ENCODE measurements at places on chromosomes 7 and 10. TPM values are rescaled to one million over a fixed set of nuclear protein-coding genes. Genes with fewer than 3 reads are reported as not detected.

The BCCIP gene
- polyA plus RNA-seq: 80.2 TPM

The NEUROG3 gene
- not detected for polyA plus RNA-seq

The PRLHR gene
- not detected for polyA plus RNA-seq

The PNLIPRP3 gene
- not detected for polyA plus RNA-seq

The PNLIPRP1 gene
- polyA plus RNA-seq: not detected

The KNDC1 gene
- polyA plus RNA-seq: 10.8 TPM

The DNAJB9 gene
- polyA plus RNA-seq: 81.2 TPM

The BHLHA15 gene
- polyA plus RNA-seq: 0.44 TPM

The MINDY4 gene
- polyA plus RNA-seq: 4.1 TPM

The MRLN gene
- polyA plus RNA-seq: not detected

The HSPA12A gene
- 7.2 TPM for polyA plus RNA-seq

The GIMAP1 gene
- polyA plus RNA-seq: not detected

The GNAI1 gene
- 31.8 TPM for polyA plus RNA-seq

The NAT16 gene
- not detected for polyA plus RNA-seq

The GRID2IP gene
- 0.11 TPM for polyA plus RNA-seq

The BEND7 gene
- 10.8 TPM for polyA plus RNA-seq

The LIPK gene
- polyA plus RNA-seq: not detected

The FRMPD2 gene
- polyA plus RNA-seq: 2.3 TPM

The AASS gene
- 32.6 TPM for polyA plus RNA-seq

The SAP25 gene
- 3.9 TPM for polyA plus RNA-seq

The FAM180A gene
- polyA plus RNA-seq: not detected

The PAX4 gene
- polyA plus RNA-seq: not detected

The LRRD1 gene
- polyA plus RNA-seq: 0.20 TPM

The CPA5 gene
- not detected for polyA plus RNA-seq

The FBXO24 gene
- polyA plus RNA-seq: 4.1 TPM

The ECHDC3 gene
- 26.3 TPM for polyA plus RNA-seq

The SDHAF3 gene
- polyA plus RNA-seq: 65.3 TPM

The ATG9B gene
- 22.7 TPM for polyA plus RNA-seq

The ZNF804B gene
- not detected for polyA plus RNA-seq

The OR2A1 gene
- not detected for polyA plus RNA-seq

The TRIM24 gene
- 113 TPM for polyA plus RNA-seq

The ZNF467 gene
- polyA plus RNA-seq: 27.7 TPM

The PTF1A gene
- polyA plus RNA-seq: not detected

The GPR141 gene
- not detected for polyA plus RNA-seq

The SPDYE9 gene
- 1.1 TPM for polyA plus RNA-seq
